ENCODE measurements at places on chromosomes 6 and 20. TPM values are rescaled to one million over a fixed set of nuclear protein-coding genes. Genes with fewer than 3 reads are reported as not detected.

Gene NMBR
- polyA plus RNA-seq: not detected

GRCh38 chr6:22079783-22080182, 217.1 kb downstream of the PRL start:
- DNase-seq: no peak

- DNase-seq: no peak
These were observed 117.1 kb upstream of the ASF1A start for GRCh38 chr6:118776607-118777549.

- no peak for DNase-seq
These were observed 95.9 kb downstream of the FOXC1 start for GRCh38 chr6:1705630-1706029.

Data from kidney (tissue), 22 donors.